Right lobe of liver (tissue), 6 donors: ENCODE measurements at places on chromosomes 2 and 18. TPM values are rescaled to one million over a fixed set of nuclear protein-coding genes. Genes with fewer than 3 reads are reported as not detected.

DNA sequence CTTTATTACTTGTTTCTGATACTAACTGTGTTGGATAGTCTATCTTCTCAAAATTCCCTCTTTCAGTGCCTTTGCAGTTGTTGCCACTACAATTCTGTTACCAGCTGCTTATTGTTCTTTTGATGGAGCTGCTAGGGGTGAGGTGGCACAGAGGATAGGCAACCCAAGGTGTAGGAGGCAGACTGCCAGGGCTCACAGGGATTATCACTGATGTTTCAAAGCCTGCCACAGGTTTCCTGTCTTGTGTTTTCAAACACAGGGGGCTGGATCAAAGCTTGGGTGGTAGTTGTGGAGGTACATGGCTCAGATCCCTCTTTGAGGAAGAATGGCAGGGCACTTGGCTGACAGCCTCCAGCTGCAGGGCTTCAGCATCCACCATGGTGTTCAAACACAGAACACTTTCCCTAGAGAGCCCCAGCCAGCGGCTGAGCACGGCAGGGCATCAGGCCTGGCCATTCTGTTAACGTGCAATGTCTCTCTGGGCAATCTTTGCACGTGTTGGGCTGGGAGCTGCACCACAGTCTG is 87.1 kb downstream of the POLE4 start:
- no peaks in the 10 kb centered on the region for H3K27me3 ChIP-seq
- H3K4me3 ChIP-seq, result no peak overlapping the region
- no peaks in the 10 kb centered on the region for H3K36me3 ChIP-seq
- H3K4me1 ChIP-seq, result no peaks in the 10 kb centered on the region
- no peak overlapping the region for H3K27ac ChIP-seq

DNA sequence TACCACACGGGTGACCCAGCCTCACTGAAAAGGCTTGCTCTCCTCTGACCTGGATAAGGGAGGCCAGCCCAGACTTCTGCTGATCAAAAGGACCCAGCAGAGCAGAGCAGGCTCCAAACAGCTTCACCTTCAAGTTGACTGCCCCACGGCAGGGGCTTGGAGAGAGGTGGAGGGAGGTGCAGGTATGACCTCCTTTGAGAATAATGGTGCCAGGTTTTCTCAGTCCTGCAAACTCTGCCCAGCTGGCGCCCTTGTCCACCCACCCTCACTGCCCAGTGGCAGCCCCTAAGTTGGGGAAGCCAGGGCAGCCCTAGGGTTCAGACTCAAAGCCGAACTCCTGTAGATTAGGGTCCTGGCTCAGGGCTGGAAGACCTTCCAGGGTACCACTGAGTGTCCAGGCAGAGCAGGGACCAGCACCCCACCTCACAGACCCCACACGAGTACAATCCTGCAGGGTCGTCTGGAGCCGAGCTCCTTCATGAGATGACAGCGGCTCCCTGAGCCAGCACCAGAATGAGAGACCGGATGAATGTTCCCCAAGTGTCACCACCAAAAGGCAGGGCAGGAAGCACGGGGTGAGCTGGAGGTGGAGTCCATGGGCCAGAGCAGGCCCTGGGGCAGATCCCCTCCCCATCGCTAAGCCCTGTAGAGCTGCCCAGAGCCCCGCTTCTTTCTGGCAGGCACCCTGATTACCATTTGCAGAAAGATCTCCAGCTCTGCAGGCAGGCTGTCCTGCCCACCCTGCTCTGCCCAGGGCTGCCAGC is 3.6 kb upstream of the GPC1 start:
- DNase-seq, result peak; percentile 22
- no peaks in the 10 kb centered on the region for H3K4me1 ChIP-seq
- H3K4me3 ChIP-seq, result no peak overlapping the region
- H3K27ac ChIP-seq, result no peak overlapping the region
- no peaks in the 10 kb centered on the region for H3K36me3 ChIP-seq
- no peaks in the 10 kb centered on the region for H3K27me3 ChIP-seq

The DNAJC5G gene
- total RNA-seq, result not detected

DNA sequence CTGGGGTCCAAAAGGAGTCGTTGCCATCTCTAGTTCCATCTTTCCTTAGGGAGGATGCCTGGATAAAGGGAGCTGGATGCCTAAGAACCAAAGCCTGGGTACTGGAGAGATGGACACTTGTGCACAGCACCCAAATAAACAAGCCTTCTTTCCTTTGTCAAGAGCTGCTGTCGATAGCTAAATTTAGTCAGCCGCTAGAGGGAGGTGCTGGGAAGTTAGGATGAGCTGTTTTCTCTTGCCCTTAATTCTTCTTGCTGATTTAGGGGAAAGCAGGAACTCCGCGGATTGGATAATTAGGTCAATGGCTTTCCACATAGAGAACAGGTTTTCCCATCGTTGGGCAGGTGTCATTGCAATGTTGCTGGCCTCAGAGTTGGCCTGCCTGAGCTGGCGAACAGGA is 30.9 kb upstream of the SERPINB12 start:
- H3K4me1 ChIP-seq, result no peaks in the 10 kb centered on the region
- no peaks in the 10 kb centered on the region for H3K27me3 ChIP-seq
- H3K36me3 ChIP-seq, result no peaks in the 10 kb centered on the region
- no peak for DNase-seq
- H3K4me3 ChIP-seq, result no peak overlapping the region
- no peak overlapping the region for H3K27ac ChIP-seq
